ENCODE measurements at places on chromosomes 11 and 22.

- DNase-seq, result no peak
These were observed 82.9 kb upstream of the CRTAM start for GRCh38 chr11:122755409-122755808.

DNA sequence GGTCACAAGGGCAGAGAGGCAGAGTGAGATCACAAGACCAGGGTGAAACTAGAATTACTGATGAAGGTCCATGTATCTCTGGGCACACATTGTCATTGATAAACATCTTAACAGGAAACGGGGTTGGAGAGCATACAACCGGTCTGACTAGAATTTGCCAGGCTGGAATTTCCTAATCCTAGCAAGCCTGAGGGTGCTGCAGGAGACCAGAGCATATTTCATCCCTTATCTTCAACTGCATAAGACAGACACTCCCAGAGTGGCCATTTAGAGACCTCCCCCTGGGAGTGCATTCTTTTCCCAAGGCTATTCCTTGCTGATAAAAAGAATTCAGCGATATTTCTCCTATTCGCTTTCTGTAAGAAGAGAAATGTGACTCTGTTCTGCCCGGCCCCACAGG is 84.6 kb upstream of the IZUMO1R start:
- DNase-seq, result no peak

DNA sequence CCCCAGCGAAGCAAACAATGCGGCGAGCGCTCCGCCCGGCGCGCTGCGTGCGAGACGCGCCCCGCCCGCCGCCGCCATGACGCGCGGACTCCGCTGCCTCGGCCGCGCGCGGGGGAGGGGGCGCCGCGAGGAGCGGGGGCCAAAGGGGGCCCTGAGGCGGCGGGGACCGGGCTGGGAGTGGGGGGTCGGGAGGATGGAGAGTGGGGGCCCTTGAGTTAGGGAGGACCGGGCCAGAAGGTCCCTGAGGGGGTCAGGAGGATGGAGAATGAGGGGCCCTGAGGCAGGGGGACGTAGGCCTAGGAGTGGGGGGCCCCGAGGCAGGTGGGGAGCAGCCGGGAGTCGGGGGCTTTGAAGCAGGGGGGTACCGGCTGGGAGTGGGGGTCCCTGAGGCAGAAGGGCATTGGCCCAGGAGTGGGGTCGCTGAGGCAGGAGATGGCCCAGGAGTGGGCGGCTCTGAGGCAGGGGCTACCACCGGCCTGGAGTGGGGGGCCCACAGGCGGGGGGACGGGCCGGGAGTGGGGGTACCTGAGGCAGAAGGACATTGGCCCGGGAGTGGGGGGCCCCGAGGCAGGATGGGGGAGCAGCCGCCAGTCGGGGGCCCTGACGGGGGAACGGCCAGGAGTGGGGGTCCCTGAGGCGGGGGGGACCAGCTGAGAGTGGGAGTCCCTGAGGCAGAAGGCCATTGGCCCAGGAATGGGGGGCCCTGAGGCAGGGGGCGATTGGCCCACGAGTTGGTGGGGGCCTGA is at the start of gene BRD1:
Gene BRD1 (minus strand): TSS at position 21 of the 746 bp plus-strand sequence. CDS start 3,556 bp downstream, outside the sequence.
- DNase-seq, result no peak

- DNase-seq, result no peak
These were observed 1291.5 kb downstream of the TBC1D22A start for GRCh38 chr22:48053973-48054372.

DNA sequence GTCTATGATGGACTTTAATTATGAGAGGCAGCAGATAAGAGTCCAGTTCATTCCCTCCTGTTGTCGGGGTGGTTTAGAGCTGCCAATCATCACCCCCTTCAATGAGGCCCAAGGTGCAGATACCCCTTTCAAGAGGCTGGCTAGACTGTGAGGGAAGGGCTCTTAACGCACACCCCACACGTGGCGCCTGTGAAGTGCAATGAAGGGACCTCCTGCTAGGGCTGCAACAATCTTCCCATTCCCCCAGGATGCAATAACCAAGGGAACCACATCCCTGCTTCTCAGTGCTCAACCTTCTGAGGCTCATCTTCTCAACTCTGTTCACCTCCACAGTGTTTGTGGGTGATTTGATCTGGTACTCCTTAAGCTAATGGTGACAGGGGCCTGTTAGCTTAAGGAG is 19.0 kb downstream of the TENM4 start:
- no peak for DNase-seq

DNA sequence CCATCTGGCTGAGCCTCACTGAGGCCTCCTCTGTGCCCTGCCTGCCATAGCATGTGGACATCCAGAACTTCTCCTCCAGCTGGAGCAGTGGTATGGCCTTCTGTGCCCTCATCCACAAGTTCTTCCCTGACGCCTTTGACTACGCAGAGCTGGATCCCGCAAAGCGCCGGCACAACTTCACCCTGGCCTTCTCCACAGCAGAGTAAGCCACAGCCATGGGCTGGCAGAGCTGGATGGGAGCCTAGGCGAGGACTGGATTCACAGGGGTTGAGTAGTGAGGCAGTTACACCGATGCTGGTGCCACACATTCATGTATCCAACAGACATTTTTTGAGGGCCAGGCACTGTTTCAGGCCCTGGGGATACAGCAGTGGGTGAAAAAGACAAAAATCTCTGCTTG is 9.1 kb downstream of the SMTNL1 start:
- no peak for DNase-seq

- no peak for DNase-seq
These were observed 708.1 kb downstream of the BRD1 start for GRCh38 chr22:49119551-49119952.

GRCh38 chr11:31825838-31826484 is 14.8 kb upstream of the PAX6 start:
- DNase-seq, result no peak

All from esophagus squamous epithelium (tissue), 5 donors.